ENCODE measurements at places on chromosomes 12 and 14.

- no peak for DNase-seq
Measured at GRCh38 chr12:124162151-124163110, 132.5 kb upstream of the RFLNA start.

GRCh38 chr12:31000751-31001150 is 72.9 kb upstream of the DDX11 start:
- DNase-seq: no peak

GRCh38 chr12:57744194-57744776 is 554 bp upstream of the TSPAN31 start:
- DNase-seq: peak; percentile 88

GRCh38 chr12:24950231-24950834 is 1.4 kb upstream of the BCAT1 start:
- no peak for DNase-seq

DNA sequence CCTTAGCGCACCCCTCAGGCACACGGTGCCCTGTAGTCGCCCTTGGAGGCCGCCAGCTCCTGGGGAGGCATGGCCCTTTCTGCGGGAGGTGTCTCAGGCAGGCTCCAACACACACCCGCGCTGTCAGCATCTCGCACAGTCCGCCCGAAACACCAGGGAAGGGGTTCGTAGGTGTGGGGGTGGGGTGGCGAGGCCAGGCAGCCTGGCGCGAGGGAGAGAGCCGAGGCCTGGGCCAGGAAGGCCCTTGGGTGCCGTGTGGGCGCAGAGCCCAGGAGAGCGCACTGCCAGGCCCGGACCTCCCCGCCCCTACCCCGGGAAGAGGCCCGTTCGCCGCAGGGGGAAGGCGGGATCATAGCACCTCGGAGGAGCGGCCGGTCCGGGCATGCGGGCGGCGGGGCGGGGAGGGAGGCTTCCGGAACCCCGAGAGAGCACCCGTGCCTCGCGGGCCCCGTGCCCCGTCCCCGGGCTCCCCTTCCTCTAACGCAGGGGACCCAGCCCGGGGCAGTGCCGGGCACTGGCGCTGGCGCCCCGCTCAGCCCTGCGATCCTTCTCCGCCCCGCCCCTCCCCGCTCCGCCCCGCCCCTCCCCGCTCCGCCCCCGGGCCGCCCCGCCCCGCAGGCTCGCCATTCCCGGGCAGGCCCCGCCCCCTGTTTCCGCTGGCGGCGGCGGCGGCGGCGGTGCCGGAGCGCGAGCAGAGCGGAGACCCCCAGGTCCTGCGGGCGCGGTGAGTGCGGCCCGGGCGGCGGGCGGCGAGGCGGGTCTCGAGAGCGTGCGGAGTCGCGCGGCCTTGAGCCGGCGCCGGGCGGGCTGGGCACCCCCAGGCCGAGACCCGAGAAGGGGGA is at the start of gene TSPAN9:
Gene TSPAN9 (plus strand): TSS at position 650 of the 842 bp plus-strand sequence. CDS start 123,815 bp downstream, outside the sequence.
- peak; percentile 45 for DNase-seq

- no peak for DNase-seq
Measured at GRCh38 chr12:121404734-121405133, 4.8 kb downstream of the RNF34 start.

GRCh38 chr14:25406818-25407217 is 356.9 kb upstream of the STXBP6 start:
- no peak for DNase-seq

DNA sequence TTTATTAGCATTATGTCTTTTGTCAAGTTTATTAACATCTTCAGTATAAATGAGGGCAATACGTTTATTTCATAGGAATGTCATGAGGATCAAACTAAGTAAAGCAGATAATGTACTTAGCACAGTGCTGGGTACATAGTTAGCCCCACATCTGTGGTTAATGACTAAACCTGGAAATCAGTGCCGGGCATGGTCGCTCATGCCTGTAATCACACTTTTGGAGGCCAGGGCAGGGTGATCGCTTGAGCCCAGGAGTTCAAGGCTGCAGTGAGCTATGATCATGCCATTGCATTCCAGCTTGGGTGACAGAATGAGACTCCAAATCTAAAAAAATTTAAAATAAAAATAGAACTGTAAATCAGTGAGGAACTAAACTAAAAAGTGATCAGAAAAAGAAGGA is 44.8 kb upstream of the GUCY2C start:
- DNase-seq: no peak

DNA sequence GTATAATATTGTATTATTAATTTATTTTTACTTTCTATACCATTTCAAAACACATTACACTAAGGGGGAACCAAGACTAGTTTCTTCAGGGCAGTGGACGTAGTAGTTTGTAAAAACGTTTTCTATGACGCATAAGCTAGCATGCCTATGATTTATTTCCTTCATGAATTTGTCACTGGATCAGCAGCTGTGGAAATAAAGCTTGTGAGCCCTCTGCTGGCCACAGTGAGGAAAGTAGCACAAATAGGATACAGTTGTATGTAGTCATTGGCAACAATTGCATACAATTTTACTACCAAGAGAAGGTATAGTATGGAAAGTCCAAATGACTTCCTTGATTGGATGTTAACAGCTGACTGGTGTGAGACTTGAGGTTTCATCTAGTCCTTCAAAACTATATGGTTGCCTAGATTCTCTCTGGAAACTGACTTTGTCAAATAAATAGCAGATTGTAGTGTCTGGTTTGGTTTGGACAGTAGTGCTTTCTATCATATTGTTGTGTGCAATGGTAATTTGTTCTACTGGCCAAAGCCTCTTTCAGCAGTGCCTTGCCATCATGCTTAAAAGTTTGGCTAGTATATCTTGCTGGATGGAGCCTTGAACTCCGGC is 24.3 kb upstream of the PLEKHD1 start:
- DNase-seq: peak; percentile 65

DNA sequence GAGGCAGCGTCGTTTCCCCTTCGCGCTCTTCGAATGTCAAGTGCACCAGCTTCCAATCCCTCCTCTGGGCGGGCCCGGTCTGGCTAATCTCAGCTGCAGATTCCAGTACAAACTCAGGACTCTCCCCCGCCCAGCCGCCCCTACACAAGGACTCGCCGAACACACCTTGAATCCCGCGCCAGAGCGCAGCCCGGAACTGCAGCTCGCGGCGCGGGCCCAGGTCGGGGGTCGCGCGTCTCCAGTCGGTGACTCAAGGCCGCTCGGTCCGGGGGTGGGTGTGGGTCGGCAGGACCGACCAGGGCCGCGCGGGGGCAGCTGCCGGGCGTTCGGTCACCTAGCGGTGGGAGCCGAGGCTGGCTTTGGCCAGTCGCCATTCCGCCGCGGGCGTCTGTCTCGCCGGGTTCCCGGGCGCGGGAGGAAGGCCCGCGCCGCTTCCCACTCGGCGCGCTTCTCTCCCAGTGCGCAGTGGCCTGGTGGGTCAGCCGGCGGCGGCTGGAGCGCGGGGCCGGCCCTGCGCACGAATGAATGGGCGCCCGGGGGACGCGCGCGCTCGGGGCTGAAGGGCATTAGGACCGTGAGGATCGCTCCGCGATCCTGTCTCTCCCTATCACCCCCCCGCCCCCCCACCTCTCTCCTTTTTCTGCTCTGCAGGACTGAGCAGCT is at the start of gene GALNT16:
Gene GALNT16 (plus strand): TSS at position 632 of the 663 bp plus-strand sequence. CDS start 133 bp downstream, outside the sequence.
- DNase-seq: no peak

- no peak for DNase-seq
Measured at GRCh38 chr12:4471256-4471655, 25.6 kb upstream of the FGF6 start.

- no peak for DNase-seq
Measured at GRCh38 chr14:69010648-69011047, 31.5 kb upstream of the ACTN1 start.

DNA sequence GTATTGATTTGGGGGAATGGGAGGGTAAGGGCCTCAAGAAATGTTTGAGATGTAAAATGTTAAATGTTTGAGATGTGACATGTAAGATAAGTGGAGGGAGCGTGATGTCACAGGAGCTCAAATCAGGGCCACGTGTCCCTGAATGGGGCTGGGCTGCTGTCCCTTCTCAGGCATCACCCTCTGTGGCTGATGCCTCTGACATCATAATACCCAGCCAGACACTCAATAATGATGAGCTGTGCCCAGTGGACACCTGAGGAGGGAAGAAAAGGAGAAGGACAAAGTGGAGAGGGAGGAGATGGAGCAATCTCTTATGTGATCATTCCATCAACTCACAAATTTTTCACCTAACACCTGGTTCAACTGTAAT is 120.8 kb downstream of the SAMD4A start:
- DNase-seq: no peak

DNA sequence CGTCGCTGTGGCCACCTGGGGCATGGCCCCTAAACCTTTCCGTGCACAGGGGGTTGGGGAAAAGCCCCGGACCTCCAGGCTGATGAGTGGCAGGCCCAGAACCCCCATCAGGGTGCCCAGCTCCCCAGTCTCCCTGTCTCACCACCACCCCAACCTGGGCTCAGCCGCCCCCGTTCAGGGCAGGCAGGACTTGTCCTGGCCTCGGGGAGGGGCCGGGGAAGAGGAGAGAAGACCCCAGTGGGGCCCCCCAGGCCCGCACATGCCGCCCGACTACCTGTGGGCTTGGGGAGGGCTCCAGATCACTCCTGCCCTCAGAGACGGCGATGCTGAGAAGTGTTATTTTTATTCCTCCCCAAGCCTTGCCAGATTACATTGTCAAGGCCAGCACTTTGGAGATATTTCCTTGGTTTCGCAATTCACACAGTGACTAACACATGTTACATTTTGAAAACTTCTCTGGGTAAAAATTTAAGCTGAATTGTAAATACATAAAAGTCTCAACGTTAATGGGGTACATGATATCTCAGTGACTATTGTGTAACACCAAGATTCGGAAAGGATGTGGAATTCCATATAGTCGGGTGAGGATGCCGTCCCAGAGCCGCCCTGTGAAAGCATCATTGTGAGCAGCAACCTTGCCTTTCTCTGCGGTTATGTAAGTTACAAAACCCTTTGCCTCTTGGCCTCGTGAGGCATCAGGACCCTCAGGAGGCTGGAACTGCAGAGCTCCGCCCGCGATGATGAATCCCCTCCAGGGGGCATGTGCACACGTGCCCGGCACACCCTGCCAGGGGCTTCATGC is 85.6 kb upstream of the DIO3 start:
- DNase-seq: no peak

DNA sequence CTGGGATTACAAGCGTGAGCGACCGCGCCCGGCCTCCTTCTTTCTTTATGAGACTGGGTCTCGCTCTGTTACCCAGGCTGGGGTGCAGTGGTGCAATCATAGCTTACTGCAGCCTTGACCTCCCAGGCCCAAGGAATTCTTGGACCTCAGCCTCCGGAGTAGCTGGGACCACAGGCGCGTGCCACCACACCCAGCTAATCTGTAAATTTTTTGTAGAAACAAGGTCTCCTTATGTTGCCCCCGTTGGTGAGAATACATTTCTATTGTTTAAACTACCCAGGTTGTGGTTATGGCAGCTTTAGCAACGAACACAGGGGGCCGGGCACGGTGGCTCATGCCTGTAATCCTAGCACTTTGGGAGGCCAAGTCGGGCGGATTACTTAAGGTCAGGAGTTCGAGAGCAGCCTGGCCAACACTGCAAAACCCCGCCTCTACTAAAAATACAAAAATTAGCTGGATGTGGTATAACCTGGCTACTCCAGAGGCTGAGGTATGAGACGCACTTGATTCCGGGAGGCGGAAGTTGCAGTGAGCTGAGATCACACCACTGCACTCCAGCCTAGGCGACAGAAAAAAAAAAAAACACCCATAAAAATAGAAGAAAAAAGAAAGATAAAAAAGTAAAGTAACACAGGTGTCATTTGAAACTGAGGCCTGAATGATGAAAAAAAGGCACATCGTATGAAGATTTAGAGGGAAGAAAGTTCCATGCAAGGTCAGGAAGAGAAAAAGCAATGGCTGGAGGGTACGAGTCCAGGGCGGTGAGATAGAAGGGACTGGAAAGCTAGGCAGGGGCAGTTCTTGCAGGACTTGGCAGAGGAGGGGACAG is 977 bp upstream of the TMEM120B start:
- DNase-seq: peak; percentile 32

GRCh38 chr12:54355104-54355815 is 9.0 kb downstream of the GPR84 start:
- DNase-seq: no peak

DNA sequence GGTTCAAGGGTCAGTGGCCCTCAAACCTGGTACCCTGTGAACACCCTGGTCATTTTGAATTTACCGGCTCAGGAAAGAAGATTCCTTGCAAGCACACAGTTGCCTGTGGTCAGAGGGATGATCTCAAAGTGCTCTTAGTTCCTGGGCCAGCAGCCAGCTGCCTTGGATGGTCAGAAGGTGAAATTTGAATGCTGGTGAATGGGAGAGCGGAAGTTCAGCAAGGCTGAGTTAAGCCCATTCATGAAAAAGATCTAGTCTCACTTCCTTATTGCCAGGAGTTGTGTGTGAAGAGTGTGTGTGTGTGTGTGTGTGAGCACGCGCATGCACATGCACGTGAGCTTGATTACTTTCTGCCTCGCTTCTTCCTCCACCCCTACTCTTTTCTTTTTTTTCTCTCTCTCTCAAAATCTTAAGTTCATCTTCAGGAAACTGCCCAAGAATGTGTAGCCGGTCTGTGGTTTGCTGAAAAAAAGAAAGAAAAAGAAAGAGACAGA is 155.5 kb upstream of the CCND2 start:
- DNase-seq: peak; percentile 49

DNA sequence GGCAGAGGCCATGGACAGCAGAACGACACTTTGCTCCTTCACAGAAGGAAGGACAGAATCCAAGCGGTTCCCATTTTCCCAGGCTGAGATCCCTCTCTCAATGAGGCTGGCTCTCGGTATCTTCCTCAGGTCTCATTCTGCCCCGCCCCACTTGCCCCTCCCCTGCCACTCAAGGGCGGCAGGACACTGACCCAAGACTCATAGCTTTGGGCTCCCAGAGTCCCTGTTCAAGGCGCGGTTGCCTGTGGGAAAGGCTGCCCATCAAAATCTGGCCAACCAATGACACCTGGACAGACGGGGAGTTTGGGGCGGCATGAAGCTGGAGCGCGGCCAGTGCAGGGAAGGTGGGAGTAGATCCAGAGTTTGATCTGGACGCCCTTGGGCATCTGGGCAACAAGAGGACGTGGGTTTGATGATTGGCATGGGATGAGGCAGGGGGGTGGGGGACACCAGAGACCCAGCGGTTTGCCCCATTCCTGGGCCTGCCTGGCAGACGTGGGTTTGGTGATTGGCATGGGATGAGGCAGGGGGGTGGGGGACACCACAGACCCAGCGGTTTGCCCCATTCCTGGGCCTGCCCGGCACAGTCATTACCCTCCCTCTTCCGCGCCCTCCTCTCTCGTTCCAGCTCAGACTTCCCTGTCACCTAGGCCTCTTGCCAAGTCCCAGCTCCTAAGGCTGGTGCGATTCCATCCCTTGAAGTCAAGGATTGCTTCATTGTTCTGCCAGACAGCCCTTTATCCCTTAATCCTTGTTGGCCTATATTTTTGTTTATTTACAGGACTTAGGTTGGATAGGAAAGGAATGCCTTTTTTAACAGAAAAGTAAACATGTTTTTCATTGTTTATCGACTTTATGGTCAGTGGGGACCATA is 92.1 kb downstream of the NINJ2 start:
- DNase-seq: no peak

- DNase-seq: no peak
Measured at GRCh38 chr14:65926504-65926903, 514.0 kb downstream of the FUT8 start.

- DNase-seq: peak; percentile 81
Measured at GRCh38 chr14:49692811-49693734, at the start of gene KLHDC1. Gene KLHDC1, plus strand, starts transcription at chr14:49693120. Its CDS starts 75 bp downstream, at chr14:49693195.

Data from CD4-positive, alpha-beta T cell treated with Interleukin-4 for 1 hour (primary cell).